PC-3 (cell line): ENCODE measurements at places on chromosomes 16 and 17.

GRCh38 chr17:8820311-8821010 is 21.3 kb upstream of the MFSD6L start:
- no peak for DNase-seq

GRCh38 chr16:3553138-3553923 is 23.9 kb downstream of the NLRC3 start:
- DNase-seq = no peak

DNA sequence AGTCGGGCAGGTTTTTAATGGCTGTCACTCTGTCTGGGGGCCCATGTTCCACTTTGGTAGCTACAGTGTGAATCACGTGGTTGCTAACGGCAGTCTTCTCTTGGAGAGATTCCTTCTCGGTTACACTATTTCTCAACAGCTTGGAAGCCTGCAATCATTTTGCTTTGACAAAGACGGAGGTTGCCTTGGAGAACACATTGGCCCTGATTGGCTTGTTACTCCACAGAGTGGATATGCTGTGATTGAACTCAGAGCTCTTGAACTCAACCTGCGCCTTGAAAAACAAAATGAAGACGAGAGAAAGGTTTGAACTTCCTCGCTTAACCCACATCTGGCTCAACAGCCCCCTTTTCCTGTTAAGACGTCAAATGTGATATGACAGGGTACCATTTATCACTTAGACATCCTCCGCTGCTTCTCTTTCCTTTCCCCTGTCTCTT is 218.9 kb downstream of the MAF start:
- DNase-seq = no peak

- no peak for DNase-seq
Observed at GRCh38 chr16:67301080-67301782, 21.9 kb downstream of the PLEKHG4 start.

DNA sequence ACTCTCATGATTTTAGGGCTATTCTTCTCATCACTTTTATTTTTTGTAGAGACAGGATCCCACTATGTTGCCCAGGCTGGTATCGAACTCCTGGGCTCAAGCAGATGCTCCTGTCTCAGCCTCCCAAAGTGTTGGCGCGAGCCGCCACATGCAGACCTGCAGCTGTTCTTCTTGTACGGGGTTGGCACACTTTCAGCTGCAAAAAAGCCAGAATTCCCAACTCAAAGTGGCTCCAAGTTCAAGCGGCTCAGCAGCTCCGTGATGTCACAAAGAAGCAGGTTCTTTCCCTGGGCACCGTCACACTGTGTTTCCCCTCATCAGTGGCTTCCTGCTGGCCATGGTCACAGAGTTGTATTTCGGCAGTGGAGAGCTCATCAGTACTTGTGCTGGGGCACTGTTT is 6.7 kb upstream of the SBK1 start:
- no peak for DNase-seq

GRCh38 chr16:79560923-79561322 is 39.6 kb downstream of the MAF start:
- DNase-seq = no peak

- no peak for DNase-seq
Observed at GRCh38 chr16:30652718-30653117, 2.0 kb downstream of the PRR14 start.

DNA sequence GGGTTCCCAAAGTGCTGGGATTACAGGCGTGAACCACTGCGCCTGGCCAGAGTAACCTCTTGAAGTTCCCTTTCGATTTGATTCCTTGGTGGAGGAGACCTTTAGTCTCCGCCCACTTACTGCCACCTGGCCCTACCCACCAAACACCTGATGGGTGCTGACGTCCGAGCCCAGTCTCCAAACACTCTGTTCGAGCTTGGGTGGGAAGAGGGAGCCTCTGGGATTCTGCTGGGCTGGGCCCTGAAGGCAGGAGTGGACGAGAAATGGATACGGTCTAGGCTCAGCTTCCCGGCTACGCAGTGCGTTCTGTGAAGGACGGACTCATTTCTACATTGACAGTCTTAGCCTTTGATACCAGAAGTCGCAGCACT is 870 bp upstream of the ITGA3 start:
- DNase-seq = peak; percentile 95

- DNase-seq = peak; percentile 39
Observed at GRCh38 chr16:67406111-67406971, 9.9 kb downstream of the ZDHHC1 start.

DNA sequence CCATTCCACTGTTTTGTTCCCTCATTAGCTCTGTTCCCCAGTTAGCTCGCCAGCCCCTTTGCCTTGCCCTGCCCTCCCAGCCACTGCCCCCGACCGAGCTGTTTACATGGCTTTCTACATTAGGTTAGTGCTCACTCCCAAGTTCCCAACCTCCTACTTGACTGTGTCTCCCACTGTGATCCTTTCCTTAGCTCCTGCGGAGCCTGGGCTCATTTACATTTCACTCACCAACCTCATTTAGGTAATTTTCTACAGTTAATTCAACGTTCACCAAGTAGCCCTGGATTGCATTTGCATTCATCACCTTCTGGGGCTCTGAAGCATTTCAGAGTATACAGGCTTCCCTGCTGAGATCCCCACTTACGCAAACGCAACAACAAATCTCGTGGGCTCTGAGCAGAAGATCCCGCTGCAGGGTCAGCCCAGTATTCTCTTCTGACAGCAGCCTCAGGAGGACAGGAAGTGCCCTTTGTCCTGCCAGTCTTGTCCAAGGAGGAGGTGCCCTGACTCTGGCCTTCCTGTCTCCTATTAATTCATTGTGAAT is 325.8 kb upstream of the CCL2 start:
- no peak for DNase-seq

- no peak for DNase-seq
Observed at GRCh38 chr16:68342620-68343019, 31.8 kb downstream of the PRMT7 start.

DNA sequence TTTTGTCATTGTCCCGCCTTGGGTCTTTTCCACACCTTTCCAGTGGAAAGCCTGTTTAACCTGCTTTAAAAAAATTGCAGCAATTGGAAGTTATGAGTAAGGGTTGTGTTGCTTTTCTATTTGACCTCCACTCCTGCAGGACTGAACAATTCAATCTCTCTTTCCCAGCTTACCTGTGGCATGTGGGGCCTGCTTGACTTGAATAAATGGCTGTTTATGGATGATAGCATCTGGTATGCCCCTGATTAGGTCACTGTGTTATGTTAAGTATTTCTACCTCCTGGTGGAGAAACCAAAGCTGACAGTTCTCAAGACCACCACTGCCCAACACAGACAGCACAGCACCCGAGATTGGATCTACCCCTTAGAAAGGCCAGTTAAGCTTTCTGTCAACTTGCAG is 64.8 kb upstream of the NOG start:
- no peak for DNase-seq

- peak; percentile 42 for DNase-seq
Observed at GRCh38 chr17:40086150-40087044, 14.0 kb downstream of the NR1D1 start.

GRCh38 chr16:17261197-17261858 is 209.4 kb downstream of the XYLT1 start:
- DNase-seq = no peak

- peak; percentile 3 for DNase-seq
Observed at GRCh38 chr16:23048164-23048563, 101.1 kb downstream of the USP31 start.

DNA sequence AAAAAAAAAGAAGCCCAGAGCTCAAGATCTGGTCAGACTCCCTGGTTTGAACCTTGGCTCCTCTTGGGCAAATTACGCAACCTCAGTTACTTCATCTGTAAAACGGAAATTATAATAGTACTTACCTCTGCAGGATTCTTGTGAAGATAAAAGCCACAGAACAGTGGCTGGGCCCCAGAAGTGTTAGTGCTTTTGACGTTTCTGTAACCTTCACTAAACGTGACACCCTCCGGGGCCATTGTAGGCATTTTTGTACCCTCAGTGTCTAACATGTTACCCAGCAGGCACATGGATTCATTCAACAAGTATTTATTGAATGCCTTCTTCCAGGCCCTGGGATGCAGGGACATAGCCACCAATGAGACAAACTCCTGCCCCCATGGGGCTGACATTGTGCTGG is 58.0 kb downstream of the PITPNC1 start:
- no peak for DNase-seq

- DNase-seq = no peak
Observed at GRCh38 chr17:38904892-38905291, 20.5 kb upstream of the LASP1NB start.

DNA sequence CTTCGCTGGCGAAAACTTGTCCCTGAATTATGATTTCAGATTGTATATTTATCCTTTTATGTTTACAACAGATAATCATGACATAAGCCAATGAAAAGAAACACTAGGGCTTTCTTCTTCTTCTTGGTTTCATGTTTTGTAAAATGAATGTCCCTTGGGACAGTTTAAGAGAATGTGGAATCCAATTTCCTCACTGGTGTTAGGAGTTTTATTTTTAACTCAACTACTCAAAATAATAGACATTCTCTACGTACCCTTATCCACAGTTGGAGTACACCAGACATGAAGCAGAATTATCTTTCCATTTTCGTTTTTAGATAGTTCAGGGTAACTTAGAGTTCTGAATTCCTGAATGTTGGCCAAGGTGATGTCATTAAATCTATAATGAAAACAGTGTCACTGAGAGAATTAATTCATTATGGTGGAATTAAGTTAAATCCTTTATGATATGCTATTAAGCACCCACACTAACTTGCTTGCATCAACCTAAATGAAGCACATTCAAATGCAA is 43.4 kb downstream of the IRX6 start:
- DNase-seq = no peak

- DNase-seq = no peak
Observed at GRCh38 chr16:9330095-9330494, 238.7 kb downstream of the HAPSTR1 start.
